Testis (tissue), 5 donors: ENCODE measurements at places on chromosomes 11 and 22. TPM values are rescaled to one million over a fixed set of nuclear protein-coding genes. Genes with fewer than 3 reads are reported as not detected.

CAPN5 gene
- polyA plus RNA-seq = 62.3 TPM

DNA sequence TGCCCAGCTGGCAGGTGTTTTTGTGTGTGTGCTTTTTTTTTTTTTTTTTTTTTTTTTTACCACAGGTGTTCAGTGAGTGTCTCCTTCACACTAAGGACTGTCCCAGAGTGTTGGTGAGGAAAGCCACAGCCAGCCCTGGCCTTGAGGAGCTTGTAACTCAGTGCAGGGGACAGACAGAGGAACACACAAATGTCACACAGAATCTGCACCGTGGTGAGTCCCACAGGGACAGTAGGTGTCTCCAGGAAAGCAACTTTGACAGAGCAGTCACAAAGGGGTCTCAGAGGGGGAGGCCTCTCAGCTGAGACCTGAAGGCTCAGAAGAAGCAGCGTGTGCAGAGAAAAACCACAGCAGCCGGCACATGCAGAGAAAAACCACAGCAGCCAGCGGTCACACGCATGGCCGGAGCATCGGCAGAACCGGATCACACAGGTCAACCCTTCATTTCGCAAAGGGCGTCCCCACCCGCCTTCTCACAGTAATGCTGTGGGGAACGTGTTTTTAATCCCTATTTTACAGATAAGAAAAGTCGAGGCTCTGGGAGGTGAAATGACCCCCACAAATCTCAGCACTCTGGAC lies 101.7 kb upstream of the PRR5 start:
- no peaks in the 10 kb centered on the region for H3K27me3 ChIP-seq
- H3K4me1 ChIP-seq = no peaks in the 10 kb centered on the region
- DNase-seq = no peak
- H3K4me3 ChIP-seq = no peak overlapping the region
- H3K36me3 ChIP-seq = no peaks in the 10 kb centered on the region

DNA sequence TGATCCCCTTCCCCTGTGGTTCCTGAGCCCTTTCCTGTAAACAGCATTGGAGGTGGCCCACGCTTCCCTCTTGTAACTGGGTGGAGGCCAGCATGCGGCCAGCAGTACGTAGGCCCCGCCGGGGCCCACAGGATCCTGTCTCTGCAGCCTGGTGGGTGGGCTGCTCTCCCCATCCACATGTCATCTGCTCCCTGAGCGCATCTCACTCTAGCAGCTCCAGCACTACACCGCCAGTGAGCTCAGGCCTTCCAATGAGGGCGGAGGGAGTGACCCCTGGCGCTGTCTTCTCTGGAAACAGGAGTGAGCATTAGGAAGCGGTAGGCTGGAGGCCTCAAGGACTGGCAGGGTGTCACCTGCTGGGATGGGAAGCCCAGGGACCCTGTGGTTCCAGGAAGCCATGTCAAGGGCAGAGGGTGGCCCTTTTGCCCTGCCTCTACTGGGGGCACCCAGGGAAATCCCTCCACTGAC lies 363.9 kb downstream of the TBC1D22A start:
- H3K4me1 ChIP-seq = no peaks in the 10 kb centered on the region
- H3K36me3 ChIP-seq = no peaks in the 10 kb centered on the region
- no peak overlapping the region for H3K27ac ChIP-seq
- H3K4me3 ChIP-seq = no peak overlapping the region
- DNase-seq = no peak

DNA sequence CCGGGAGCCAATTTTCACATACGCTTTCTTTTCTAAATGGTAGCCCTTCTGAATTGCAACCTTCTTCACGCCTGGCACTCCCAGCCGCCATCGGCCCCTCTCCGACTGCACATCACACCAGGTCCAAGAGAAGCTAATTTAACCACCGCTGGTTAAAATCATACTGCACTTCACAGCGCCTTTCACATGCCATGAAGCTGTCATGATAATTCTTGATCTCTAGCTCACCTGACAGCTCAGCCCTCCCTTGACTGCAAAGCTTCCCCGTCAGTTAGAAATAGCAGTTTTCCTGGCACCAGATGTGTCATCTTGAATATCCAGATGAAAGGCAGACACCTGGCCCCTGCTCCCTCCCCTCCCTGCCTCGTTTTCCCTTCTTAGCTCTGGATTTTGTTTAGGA lies 101.4 kb downstream of the ARL14EP start:
- H3K4me3 ChIP-seq = no peak overlapping the region
- H3K4me1 ChIP-seq = no peaks in the 10 kb centered on the region
- H3K27ac ChIP-seq = no peak overlapping the region
- no peaks in the 10 kb centered on the region for H3K27me3 ChIP-seq
